Activated naive CD8-positive, alpha-beta T cell treated with anti-CD3 and anti-CD28 coated beads, Interleukin-2, amount 50 U/mL, for 16 hours (primary cell): ENCODE measurements at places on chromosomes 7 and 10.

- no peak for DNase-seq
Measured at GRCh38 chr10:69845574-69846292, 44.0 kb downstream of the COL13A1 start.

- no peak for DNase-seq
Measured at GRCh38 chr10:3238115-3238871, 65.7 kb upstream of the PITRM1 start.

GRCh38 chr10:102208311-102209035, 17.6 kb upstream of the ELOVL3 start:
- no peak for DNase-seq

- no peak for DNase-seq
Measured at GRCh38 chr7:48718731-48719378, 205.5 kb upstream of the CDC14C start.

- DNase-seq: no peak
Measured at GRCh38 chr10:117616179-117616578, 73.6 kb downstream of the EMX2 start.

DNA sequence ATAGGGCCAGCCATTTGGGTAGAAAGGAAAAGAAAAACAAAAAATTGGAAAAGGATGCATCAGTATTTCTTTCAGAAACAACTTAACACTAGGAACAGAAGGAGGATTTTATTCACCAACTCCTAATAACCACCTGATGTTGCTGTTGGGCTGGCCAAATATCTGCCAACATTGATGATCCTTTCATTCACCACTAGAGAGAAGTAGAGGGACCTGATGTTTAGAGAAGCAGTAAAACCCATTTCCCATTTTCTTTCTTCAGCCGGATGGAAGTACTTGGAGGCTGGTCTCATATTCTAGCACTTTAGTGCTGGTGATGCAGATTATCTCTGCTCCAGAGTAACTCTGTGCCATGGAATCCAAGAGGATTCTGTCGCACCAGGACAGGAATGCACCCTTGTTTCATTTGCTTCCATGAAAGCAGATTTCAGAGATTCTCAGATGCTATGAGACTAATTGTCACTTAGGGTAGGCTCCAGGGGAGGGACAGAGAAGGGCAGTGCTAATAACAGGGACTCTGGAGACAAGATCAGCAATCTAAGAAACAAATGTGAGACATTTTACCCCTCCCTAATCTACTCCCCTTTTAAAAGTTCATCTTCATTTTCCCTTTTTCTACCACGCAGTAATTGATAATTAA, 3.1 kb downstream of the KLLN start:
- DNase-seq: no peak

GRCh38 chr10:8242295-8242872, 187.9 kb downstream of the GATA3 start:
- no peak for DNase-seq

- DNase-seq: no peak
Measured at GRCh38 chr10:58516671-58517070, 4.0 kb downstream of the BICC1 start.

GRCh38 chr10:127871631-127872010, 21.1 kb downstream of the CLRN3 start:
- DNase-seq: no peak

- no peak for DNase-seq
Measured at GRCh38 chr7:134788191-134788590, 8.8 kb downstream of the CALD1 start.

DNA sequence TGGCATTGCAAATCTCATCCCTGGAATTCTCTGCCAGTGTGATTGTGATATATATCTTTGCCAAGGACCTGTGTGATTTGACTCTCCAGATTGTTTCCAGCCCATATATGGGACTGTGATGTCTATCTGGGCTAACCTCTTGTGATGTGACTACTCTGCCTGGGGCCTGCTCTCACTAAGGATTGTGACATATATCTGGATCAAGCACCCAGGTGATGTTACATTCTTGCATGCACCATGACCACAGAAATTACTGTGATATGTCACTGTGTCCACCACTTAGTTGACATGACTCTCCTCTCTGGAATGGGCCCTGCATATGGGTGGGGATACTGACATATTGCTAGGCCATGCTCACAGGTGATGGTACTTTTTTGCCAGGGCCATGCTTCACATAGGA, 86.6 kb downstream of the ZNF736 start:
- DNase-seq: no peak

- DNase-seq: no peak
Measured at GRCh38 chr7:151126491-151127137, 40.3 kb downstream of the AGAP3 start.

DNA sequence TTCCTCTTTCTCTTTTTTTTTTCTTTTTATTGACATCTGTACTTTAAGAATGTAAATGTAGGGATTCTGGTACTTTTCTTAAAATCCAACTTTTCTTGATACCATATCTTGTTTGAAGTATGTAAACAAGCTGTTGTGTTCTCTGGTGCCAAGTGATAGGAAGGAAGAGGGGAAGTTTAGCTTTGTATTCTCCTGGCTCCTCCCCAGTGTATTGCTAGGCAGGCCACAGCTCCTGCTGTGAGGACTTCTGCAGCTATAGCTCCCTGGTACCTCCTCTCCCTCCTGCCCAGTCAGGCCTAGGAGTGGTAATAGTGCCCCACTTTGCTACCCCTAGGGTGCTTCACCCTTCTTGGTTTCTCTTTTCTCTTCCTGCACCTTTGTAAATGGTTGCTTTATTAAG, 45.3 kb upstream of the SP8 start:
- DNase-seq: no peak

DNA sequence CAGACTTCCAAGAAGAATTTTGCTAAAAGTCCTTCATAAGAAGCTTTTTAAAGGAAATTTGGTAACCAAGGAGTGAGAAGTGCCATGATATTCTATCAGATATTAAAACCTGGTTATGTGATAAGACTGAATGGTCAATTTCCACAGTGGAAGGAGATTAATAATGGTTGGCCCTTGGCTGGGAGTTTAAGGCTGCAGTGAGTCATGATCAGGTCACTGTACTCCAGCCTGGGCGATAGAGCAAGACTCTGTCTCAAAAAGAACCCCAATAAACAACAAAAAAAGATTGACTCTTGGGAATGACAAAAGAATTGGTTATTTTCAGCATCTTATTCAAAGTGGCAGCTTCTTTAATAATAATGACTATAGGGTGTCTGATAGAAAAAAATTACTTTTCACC, 37.2 kb downstream of the EXOC4 start:
- no peak for DNase-seq

GRCh38 chr10:62769574-62770242, 34.8 kb upstream of the ADO start:
- DNase-seq: no peak

- DNase-seq: no peak
Measured at GRCh38 chr7:138610671-138611170, 90.4 kb downstream of the SVOPL start.

DNA sequence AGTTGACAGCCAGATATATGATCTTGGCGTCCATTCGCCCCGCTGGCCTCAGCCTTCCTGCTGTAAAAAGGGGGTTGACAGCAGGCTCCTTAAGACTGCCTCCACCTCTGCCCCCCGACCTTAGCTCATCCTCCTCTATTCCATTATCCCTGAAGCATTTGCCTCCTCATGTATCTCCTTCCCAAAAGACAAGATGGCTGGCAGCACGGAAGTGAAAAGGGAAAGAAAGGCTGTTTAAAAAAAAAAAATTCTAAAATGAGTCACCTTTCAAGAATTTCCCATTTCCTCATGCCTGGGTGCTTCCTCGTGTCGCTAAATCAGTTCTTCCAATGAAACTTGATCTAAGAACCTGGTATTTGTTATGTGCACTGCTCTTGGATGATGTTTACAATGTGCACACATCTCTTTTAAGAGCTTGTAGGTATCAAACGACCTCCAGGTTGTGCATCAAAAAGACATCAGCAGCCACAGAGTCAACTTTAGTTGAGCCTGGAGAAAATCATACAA, 1.7 kb downstream of the SCRN1 start:
- DNase-seq: no peak

- DNase-seq: no peak
Measured at GRCh38 chr7:91778416-91778815, 102.1 kb downstream of the MTERF1 start.

GRCh38 chr10:69577268-69578232, 4.3 kb upstream of the NEUROG3 start:
- no peak for DNase-seq

- no peak for DNase-seq
Measured at GRCh38 chr10:113225364-113225763, 275.3 kb downstream of the TCF7L2 start.

DNA sequence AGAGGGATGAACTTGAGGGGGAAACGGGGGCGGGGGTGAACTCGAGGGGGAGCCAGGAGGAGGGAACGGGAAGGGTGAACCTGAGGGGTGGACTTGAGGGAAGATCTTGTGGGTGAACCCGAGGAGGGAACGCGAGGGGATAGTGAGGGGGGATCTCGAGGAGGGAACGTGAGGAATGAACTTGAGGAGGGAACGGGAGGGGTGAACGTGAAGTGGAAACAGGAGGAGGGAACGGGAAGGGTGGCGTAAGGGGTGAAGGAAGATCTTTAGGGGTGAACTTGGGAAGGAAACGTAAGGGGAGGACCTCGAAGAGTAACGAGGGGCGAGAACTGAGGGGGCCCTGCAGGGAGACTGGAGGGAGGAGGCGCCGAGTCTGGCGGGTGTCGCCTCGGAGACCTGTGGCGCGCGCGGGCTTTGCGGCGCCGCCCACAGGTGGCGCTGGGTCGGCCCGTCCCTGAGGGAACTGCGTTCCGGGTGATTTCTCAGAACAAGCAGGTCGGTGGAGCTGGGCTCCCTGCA, 651 bp downstream of the MYO3A start:
- DNase-seq: no peak

DNA sequence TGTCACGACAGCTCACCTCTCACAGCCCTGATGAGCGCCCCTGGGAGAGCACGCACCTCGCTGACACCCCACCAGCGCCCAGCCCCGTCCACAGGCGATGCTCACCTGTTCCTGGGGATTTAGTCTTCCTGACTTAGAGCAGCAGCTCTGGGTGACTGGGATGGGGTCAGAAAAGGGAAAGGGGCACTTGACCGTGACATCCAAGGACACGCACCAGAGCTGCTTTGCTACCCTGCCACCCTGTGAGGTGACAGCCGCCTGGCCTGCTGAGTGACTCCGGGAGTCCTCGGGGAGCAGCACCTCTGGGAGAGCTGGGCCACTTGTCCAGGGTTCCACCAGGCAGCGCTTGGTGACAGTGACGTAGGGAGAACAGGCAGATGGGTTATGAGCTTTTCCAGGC, 148.2 kb downstream of the PRKAG2 start:
- DNase-seq: no peak

DNA sequence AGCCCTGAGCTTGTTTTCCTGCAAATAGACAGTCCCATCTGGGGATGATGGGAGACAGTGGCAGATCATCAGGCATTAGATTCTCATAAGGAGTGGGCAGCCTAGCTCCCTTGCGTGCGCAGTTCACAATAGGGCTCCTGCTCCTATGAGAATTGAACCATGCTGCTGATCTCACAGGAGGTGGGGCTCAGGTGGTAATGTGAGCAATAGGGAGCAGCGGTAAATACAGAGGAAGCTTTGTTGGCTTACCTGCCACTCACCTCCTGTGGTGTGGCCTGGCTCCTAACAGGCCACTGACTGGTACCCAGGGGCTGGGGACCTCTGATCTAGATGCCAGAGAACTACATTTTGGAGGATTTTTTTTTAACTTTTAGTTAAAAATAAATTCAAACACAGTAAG, 434.8 kb upstream of the MKI67 start:
- DNase-seq: no peak

- no peak for DNase-seq
Measured at GRCh38 chr7:867406-868188, 8.8 kb upstream of the GET4 start.

GRCh38 chr10:14356921-14357320, 26.2 kb upstream of the FRMD4A start:
- no peak for DNase-seq

DNA sequence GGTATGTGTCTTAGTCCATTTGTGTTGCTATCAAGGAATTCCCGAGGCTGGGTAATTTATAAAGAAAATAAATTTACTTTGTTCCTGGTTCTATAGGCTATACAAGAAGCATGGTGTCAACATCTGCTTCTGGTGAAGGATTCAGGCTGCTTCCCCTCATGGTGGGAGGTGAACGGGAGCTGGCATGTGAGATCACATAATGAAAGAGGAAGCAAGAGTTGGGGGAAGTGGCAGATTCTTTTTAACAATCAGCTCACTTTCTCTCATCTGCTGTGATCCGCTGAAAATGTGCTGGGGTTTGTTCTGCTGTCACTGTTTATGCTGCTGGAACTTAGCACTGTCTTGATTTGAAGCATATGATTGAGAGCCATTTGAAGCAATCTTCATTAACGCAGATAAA, 730.0 kb upstream of the SORCS1 start:
- no peak for DNase-seq
